Ovary (tissue), 10 donors: ENCODE measurements at places on chromosomes 1 and 21. TPM values are rescaled to one million over a fixed set of nuclear protein-coding genes. Genes with fewer than 3 reads are reported as not detected.

GRCh38 chr1:222588135-222588534 is 1.6 kb downstream of the TAF1A start:
- DNase-seq: no peak

The MAP7D1 gene
- total RNA-seq: 99.1 TPM

GRCh38 chr1:9822490-9822889 is 1.3 kb downstream of the CLSTN1 start:
- no peak for DNase-seq

The IVL gene
- total RNA-seq: not detected

GRCh38 chr1:34923490-34923889 is 6.0 kb downstream of the DLGAP3 start:
- no peak for DNase-seq

- DNase-seq: no peak
Measured at GRCh38 chr1:181704546-181704945, 221.2 kb downstream of the CACNA1E start.

DNA sequence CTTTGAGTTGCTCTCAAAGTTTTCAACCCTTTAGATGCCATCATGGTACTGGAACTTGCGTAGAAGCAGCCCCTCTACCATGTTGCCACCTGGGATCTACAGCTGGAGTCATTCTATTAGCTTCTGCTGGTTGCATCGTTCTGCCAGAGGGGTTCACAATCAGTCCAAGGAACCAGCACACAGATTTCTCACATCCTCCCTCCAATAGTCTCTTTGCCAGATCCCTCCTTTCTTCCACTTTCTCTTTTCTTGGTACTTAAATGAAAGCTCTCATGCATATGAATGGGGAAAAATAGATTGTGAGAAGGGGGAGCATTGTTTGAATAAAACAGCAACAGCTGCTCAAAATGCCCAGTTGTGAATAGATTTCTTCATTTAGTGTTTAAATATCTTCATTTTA is 4.2 kb upstream of the C8A start:
- DNase-seq: no peak

GRCh38 chr1:101278845-101279244 is 42.0 kb downstream of the S1PR1 start:
- no peak for DNase-seq

The WNT4 gene
- 17.2 TPM for total RNA-seq

DNA sequence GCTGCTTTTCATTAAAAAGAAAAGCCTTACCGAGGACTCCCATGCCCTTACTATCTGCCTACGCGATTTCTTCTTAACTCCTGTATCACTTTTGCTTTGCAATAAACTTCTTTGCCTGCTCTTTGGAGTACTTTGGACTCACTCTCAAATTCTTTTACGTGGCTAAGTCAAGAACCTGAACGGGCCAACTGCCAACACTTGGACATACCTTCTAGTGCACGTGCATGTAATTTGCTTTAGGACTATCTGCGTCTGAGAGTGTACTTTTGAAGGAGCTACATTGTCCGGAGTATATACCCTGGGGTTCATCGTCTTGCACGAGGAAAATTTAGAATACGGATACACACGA is 3.6 kb upstream of the OTUD3 start:
- no peak for DNase-seq

GRCh38 chr1:27152829-27153548 is 1.9 kb downstream of the SLC9A1 start:
- no peak for DNase-seq

- DNase-seq: peak; percentile 37
Measured at GRCh38 chr1:183834568-183834967, 29.6 kb downstream of the RGL1 start.

The TMED5 gene
- total RNA-seq: 37.1 TPM

The KRTAP12-3 gene
- not detected for total RNA-seq

The DCDC2B gene
- not detected for total RNA-seq

- DNase-seq: peak; percentile 75
Measured at GRCh38 chr1:3283849-3284248, 170.6 kb upstream of the ARHGEF16 start.

DNA sequence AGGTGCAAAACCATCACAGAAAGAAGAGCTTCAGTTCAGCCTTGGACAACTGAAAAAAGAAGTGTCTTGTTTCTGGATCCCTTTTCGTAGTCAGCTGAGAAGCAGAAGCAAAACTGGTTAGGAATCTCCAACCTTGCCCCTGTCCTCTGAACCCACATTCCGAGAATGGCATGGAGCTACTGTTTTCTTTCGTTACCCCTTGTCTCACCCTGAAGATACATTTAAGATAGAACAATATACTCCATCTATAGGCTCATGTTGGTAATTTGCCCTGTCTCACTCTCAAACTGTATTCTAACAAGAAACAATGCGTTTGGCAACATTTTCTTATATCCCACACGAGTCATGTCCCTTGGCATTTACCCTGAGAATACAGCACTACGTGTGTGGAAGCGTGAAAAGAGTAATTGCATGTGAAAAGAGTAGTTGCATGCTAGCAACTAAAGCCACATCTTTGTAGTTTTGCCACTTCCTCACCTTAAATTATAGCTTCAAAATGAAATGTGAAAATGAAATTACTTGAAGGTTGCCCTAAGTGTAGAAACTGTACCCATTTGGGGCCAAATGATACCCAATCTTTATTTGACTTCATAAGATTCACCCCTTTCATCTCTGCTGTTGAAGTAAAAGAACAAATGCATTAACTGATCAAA is 5.3 kb downstream of the SLAMF7 start:
- no peak for DNase-seq

The CD1D gene
- total RNA-seq: 0.18 TPM

- DNase-seq: no peak
Measured at GRCh38 chr1:87108228-87108627, 193.8 kb downstream of the HS2ST1 start.
